Right lobe of liver (tissue), 6 donors: ENCODE measurements at places on chromosomes 11 and 22.

GRCh38 chr11:131999955-132000354 lies 629.5 kb downstream of the NTM start:
- DNase-seq: no peak

GRCh38 chr22:49621601-49622210 lies 206.0 kb downstream of the BRD1 start:
- peak; percentile 31 for DNase-seq

DNA sequence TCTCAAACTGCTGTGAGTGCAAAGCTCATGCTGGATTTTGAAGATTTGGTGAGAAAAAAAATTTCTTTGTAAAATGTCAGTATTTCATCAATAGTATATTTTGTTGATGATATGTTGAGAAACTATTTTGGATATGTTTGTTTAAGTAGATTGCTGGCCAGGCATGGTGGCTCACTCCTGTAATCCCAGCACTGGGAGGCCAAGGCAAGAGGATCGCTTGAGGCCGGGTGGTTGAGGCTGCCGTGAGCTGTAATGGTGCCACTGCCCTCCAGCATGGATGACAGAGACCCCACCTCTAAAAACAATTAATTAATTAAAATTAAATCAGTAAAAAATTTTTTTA lies 6.9 kb upstream of the IFITM3 start:
- no peak for DNase-seq

DNA sequence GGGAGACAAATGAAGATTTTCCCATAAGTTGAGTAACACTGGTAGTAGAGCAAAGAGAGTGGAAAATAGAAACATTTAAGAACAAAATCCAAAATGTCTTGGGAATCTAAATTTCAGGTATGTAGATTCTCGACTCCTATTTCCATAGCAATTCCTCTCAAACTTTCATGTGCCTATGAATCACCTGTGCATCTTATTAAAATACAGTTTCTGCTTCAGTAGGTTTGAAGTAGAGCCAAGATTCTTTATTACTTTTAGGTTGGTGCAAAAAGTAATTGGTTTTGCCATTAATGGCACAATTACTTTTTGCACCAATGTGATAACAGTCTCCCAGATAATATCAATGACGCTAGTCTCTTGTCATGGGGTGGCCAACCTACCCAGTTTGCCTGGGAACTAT lies 115.3 kb upstream of the SLC5A12 start:
- DNase-seq: no peak

DNA sequence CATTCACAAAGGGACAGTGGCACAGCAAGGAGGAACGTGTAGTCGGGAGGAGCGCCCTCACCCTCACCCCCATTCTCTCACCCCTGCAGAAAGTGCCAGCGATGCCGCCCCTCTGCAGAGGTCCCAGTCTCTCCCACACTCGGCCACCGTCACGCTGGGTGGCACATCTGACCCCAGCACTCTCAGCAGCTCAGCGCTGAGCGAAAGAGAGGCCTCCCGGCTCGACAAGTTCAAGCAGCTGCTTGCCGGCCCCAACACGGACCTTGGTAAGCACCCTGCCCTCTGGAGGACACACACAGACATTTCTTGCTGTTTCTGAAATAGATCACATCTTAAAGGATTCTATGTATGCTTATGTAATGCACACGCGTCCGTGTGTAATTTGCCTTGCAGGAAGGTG lies 34.9 kb downstream of the TBC1D22A start:
- DNase-seq: no peak

DNA sequence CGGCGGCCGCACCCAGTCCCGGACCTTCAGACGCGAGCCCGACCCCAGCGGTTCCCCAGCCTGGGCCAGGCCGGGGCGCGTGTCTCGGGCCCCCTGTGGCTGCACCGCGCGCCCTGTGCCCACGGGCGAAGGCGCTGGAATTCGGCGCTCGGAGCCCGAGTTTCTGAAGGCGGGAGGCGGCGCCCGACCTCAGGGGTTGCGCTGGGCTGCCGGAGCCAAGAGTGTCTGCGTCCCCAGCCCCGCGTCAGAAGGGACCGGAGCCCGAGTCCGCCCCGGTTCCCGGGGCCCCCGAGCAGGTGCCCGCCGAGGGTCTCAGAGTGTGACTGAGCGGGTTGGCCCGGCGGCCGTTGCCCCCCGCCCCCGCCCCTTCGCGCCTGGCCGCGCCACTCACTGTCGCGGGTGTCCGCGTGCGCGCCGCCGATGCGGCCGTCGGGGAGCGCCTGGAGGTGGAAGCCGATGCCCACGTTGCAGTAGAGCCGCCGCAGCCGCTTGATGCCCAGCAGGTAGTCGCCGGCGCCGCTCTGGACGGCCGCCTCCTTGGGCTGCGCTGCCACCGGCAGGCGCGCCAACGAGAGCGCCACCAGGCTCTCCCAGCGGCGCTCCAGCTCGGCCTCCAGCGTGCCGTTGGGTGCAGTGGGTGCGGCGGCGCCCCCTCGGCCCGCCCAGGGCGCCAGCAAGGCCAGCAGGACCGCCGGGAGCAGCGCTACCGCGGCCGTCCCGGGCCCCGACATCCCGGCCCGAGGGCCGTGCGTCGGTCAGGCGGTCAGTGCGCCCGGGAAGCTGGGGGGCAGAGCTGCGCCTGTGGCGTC lies 583 bp downstream of the FGF4 start:
- no peak for DNase-seq
